Endodermal cell (in vitro differentiated cells): ENCODE measurements at places on chromosomes 3 and 15.

- no peak for DNase-seq
These were observed 85.5 kb downstream of the VPS13C start for GRCh38 chr15:61974759-61975158.

- no peak for DNase-seq
These were observed 44.9 kb upstream of the SEC13 start for GRCh38 chr3:10365791-10366190.

DNA sequence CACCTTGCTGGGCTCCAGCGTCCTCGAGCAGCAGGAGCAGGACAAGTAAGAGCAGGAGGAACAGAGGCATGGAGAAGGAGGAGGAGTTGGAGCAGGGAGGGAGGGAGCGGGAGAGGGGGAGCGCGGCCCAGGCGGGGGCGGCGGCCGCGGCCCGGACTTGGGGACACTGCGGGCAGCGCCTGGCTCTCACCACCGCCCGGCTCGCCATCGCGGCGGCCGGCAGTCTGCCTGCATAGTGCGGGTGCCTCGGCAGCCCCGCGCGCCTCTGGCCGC, 440 bp downstream of the DCBLD2 start:
- DNase-seq: peak; percentile 89

DNA sequence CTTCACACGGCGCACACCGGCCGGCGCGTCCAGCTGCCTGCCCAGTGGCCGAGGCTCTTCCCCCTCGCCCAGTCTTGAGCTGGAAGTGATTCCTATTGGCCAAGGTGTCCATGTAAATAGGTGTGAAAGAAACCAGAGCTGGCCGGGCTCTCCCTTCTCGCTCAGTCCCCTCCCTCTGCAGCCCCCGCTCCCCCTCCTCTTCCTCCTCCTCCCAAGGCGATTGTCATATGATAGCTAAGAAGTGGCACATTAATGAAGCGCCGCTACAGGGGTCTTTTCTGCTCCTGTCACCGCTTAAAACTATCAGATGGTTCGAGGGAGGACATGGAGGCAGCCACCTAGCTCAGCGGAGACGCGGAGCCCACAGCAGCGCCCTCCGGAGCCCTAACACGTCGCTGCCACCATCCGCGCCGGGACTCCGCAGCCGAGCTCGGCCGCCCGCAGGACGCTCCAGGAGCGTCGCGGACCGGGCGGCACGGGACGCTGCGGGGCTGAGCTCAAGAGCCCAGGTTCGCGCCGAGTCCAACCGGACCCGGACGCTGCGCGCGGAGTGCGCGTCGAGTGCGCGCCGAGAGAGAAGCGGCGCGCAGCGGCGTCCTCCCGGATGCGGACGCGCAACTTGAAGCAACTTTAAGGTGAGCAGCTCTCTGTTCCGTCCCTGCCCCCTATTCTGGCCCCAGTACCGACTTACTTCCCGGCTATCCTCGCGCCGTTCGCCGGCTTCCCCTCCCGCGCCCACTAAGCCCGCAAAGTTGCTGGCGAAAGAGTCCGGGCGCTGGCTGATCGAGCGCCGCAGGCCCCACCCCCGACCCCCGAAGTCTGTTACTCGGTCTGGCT, at the start of gene FOXB1:
TSS of gene FOXB1 (plus strand) at position 303 of the 837 bp plus-strand sequence. CDS start 653 bp downstream, outside the sequence.
- DNase-seq: peak; percentile 95

DNA sequence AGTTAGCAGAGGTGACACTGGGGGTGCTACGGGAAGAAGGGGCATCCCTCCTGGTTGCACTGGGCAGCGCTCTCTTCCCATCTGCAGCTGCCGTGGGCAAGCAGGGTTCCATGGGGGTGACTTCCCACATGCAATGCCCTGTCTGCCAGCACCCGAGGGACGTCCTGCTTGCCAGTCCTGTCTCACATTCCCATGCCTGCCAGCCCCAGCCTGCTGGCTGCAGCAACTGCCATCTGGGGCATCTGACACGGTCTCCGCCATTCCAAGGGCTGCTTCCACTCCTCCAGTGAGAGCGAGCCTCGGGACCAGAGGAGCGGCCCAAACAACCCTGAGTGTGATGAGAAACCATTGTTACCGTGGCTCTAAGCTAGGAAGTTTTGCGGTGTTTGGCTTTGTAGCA, 45.4 kb upstream of the RPL32 start:
- DNase-seq: no peak

DNA sequence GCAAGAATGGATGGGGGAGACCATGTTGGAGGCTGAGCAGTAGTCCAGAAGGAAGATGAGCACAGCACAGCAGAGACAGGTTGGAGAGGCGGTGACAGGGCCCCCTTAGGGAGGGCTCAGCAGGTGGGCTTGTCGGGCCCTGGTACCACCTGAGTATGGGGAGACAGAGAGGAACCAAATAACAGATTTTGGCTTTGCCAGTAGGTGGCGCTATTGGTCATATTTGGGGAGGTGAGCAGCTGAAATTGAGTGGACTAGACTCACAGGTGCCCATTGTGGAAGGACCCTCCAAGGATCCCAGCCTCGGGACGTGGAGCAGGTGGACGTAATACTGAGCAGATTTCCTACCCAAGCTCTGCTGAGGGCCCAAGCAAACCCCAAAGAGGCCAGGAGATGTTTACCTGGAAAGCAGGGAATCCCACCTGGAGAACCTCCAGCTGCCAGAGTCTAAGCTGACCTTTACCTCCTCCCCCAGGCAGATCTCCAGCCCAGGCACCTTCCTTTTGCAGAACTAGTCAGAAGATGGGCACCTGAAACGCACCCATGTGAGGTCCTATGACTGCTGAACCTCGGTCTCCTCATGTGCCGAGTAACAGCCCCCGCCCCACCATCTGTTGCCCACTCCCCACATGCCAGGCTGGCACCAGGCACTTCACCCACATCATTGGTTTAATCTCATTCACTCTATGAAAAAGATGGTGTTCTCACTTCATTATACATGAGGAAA, 24.6 kb upstream of the CORO2B start:
- DNase-seq: peak; percentile 93

- DNase-seq: no peak
These were observed 341.7 kb downstream of the EPHA3 start for GRCh38 chr3:89449086-89449485.

GRCh38 chr15:42549032-42549491, 424 bp downstream of the HAUS2 start:
- DNase-seq: no peak

GRCh38 chr3:13853978-13854296, 25.9 kb downstream of the WNT7A start:
- DNase-seq: peak; percentile 63

- peak; percentile 61 for DNase-seq
These were observed 269.0 kb downstream of the ABHD5 start for GRCh38 chr3:43959498-43960447.

- DNase-seq: no peak
These were observed 222.3 kb upstream of the TMC3 start for GRCh38 chr15:81596159-81596865.

DNA sequence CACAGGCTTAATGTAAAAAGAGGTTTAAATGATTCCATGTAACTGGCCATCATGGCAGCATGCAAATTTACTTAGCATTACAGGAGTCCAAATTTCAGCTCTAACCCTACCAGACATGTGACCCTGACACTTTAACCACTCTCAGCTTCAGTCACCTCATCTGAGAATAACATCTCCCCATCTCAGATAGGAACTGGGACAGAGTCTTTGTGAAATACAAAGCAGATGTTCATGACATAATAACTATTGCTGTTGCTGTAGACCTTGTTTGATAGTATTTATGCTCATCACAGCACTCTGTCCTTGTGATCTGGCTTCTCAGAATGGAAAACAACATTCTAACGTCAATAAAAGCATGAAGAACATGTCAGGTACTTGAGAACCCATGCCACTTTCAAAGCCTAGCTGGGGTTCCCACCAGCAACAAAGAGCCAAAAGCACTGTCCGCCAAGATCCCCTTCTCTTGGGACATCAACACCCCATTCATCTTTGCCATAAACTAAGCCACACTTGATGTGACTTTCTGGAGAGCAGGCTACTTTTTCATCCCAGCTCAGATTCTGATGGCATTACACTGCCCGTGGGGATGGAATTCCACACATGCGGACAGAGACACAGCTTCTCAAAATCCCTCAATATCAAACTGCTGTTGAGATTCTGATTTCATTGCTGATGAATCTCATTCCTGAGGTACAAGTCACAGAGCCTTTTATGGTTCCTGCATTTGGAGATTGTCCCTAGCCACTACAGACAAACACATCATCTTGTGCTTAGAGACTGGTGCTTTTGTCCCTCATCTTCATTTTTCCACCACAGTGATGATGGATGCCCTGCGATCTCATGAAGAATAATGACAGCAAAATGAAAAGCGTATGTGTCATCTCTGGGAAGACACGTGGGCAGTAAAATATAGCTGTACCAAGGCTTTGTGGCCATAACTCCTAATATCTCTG, 202.7 kb downstream of the TNIK start:
- no peak for DNase-seq

GRCh38 chr3:36762918-36763849, 1.2 kb downstream of the DCLK3 start:
- DNase-seq: peak; percentile 77

GRCh38 chr3:9638155-9638554, 11.2 kb upstream of the MTMR14 start:
- no peak for DNase-seq

- DNase-seq: no peak
These were observed 64.0 kb downstream of the USP13 start for GRCh38 chr3:179716811-179717210.

DNA sequence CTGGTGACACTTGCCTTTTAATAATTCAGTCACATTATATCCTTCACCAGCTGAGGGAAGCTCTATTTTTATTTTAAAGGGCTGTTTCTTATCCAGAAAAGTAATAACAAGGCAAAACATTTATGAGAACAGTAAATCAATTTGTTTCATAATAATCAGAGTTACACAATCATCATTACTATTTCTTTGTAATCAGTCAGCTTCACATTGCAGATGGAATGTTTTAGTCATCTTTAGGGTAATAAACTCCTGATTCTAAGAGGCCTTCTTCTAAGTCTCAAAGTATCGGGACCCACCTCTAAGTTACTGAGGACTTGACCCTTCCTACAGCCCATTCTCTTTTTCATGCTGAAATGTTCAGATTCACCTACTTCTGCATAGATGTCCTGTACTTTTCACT, 298.3 kb upstream of the TGFBR2 start:
- DNase-seq: no peak

- no peak for DNase-seq
These were observed 78.7 kb downstream of the LPP start for GRCh38 chr3:188232656-188233055.

DNA sequence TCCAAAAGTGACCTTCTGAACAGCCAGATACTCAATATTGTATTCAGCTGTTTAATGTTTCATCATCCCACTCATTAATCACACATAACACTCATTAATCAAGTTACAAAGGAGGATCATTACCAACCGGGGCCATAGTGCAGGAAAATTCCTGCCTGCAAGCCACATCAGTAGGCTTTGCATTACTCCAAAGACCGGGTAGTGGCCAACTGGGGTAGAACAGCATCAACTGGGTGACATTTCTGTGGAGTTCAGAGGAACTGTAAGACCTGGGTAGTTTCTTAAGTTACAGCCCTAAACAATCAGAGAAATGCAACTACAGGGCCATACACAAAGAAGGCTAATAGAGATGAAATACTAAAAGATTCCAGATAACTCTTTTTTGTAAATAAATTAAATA, 253.1 kb downstream of the WDR72 start:
- peak; percentile 51 for DNase-seq

DNA sequence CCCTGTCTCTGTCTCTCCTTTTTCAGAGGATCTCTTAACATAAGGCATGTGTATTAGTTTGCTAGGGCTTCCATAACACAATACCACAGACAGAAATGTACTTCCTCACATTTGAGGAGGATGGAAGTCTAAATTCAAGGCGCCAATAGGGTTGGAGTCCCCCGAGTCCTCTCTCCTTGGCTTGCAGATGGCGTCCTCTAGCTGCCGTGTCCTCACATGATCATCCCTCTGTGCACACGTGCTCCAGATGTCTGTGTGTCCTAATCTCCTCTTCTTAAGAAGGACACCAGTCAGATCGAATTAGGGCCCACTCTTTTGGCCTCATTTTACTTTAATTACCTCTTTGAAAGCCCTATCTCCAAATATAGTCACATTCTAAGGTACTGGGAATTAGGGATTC, 23.0 kb upstream of the BFSP2 start:
- DNase-seq: no peak

GRCh38 chr3:146590521-146590920, 14.6 kb downstream of the PLSCR5 start:
- DNase-seq: no peak

DNA sequence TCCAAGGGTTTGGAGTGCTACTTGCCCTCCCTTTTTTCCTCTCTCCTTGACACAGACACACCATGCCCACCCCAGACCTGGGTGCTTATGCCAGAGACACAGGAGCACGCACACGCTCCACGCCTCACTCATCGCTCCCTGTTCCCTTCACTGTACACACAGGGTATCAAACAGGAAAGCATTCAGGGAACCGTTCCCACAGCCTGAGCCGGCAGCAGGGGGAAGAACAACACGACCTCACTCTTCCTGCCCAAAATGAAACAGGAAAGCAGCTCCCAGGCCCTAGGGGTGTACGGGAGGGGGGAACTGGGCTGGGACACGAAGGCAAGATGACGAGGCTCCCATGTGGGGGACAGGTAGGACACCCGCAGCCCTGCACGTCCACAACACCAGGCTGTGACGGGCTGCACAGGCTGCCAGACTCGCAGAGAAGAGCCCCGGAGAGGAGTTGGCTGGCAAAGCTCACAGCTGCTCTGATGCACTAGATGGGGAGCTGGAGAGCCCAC, 11.2 kb downstream of the DLL4 start:
- no peak for DNase-seq

- no peak for DNase-seq
These were observed 134.4 kb downstream of the SMAD6 start for GRCh38 chr15:66836231-66837030.

- no peak for DNase-seq
These were observed 46.6 kb downstream of the CMSS1 start for GRCh38 chr3:99864289-99864688.

- DNase-seq: no peak
These were observed 532.7 kb downstream of the NLGN1 start for GRCh38 chr3:173930251-173930650.

DNA sequence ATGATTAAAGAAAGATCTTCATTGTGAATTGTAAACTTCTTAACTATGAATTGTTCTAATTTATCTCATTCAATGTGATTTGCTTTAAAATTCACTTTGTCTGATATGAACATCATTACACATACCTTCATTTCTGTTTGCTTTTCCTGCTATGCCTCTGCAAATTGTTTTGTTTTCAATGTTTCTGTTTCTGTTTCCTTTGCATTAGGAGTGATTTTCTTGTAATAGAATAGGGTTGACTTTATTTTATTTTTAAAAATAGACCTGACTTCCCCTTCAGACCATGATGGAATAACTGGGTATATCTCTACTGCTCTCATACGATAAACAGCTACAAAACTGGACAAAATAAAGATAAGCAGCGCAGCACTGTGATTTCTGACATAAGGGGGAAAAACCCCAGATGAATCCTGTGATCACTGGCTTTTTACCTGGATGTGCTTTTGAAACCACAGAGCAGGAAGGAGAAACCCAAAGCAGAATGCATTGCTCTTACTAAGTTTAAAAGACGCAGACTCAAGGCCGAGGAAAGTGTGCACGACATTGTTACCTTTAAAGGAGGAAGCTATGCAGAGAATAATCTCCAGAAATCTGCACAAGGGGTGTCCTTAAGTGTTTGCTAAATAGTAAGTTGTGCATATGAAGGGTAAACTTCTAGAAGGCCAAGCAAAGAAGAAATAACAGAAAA, 420.2 kb downstream of the TBC1D5 start:
- no peak for DNase-seq

- no peak for DNase-seq
These were observed 59.7 kb upstream of the GK5 start for GRCh38 chr3:142285083-142285517.

GRCh38 chr15:92809880-92810361, 90.2 kb upstream of the CHD2 start:
- peak; percentile 66 for DNase-seq

- DNase-seq: no peak
These were observed 177.5 kb downstream of the RAB11A start for GRCh38 chr15:66046751-66047150.
